Suprapubic skin (tissue), 4 donors: ENCODE measurements at places on chromosomes 4 and X.

DNA sequence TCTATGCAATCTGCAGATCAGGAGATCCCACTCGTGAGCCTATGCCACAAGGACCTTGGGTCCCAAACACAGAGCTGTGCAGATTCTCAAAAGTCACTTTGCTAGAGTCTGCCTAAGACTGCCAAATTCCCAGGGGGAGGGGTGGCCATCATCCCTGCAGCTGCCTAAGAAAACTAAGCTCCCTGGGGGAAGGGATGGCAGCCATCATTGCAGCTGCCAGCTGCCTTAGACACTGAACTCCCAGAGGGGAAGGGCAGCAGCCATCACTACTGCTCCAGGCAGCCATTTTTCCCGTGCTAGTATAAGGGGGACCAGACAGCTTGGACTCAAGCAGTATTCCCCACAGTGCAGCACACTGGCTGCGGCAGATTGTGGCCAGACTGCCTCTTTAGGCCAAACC, 156.9 kb downstream of the NKX6-1 start:
- no peak for DNase-seq

- DNase-seq = no peak
Measured at GRCh38 chrX:40467454-40467853, 113.3 kb upstream of the ATP6AP2 start.

- DNase-seq = no peak
Measured at GRCh38 chrX:128439159-128439558, 387.0 kb upstream of the ACTRT1 start.

- DNase-seq = no peak
Measured at GRCh38 chr4:118289794-118290193, 63.0 kb downstream of the PRSS12 start.

DNA sequence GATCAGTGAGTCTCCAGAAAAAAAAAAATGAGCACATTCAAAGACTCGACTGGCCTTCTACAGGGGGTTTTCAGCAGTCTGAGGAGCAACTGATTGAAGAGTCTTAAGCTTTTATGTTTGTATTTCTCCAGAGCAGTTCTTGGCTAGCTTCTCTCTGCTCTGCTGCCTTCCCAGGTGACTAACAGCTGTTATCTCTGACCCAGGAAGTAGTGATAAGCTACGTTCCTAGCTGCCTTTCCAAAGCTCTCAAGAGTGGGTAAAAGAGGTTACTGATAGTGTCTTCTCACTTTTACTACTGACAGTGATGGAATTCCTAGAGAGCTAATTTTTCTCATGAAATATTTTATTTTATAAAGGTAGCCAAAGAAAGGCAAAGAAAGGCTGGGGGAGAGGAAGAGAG, 66.6 kb downstream of the ENOX2 start:
- DNase-seq = no peak

DNA sequence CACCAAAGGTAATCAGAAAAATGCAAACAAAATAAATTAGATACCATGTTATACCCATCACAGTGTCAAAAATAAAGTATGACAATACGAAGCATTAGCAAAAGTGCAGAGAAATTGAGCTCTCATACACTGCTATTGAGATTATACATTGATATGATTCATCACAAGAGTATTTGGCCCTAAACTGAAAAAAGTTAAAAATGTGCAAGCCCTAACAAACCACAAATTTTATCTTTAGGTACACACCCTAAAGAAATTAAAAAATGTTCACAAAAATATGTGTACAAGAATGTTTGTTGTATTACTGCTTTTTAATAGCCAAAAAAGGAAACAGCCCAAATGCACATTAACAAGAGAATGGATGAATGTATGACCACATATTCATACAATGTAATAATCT, 137.9 kb upstream of the MAGEA10 start:
- no peak for DNase-seq

- no peak for DNase-seq
Measured at GRCh38 chrX:46327566-46328115, 217.6 kb downstream of the ZNF674 start.

GRCh38 chrX:137033774-137034507, at the start of gene GPR101:
GPR101 (minus strand) TSS chrX:137033995; CDS start chrX:137031674, 2,321 bp downstream.
- no peak for DNase-seq

DNA sequence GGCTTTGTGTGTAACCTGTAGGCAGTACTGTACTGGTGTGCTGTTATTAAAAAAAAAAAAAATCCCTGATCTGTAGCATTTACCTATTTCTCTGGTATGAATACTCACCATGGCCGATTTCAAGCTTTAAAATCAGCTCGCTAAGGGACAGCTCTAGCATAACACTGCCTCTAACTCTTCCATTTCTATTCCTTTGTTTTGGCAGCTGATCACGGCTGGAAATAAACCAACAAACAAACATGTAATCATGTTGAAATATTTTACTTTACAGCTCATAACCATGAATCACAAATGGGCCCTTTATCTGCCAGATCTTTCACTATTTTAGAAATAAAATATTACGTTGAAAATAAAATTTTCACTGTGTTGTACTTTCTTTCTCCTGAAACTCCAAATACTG, 60.5 kb upstream of the IL15 start:
- DNase-seq = no peak

DNA sequence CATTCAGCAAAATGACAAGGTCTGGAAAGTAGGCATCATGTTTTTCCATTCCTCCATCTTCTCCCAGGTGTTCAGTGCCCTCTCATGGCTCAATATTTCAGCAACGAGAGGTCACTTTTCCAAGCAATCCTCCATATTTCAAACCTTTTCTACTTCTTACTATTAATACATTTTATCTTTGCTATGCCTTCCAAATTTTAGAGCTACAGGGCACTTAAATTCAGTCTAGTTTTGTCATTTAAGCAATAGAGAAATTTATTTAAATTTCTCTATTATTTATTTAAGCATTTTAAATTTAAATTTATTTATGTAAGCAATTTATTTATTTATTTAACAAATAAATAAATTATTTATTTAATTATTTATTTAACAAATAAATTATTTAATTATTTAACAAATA, 305.1 kb upstream of the ANXA10 start:
- DNase-seq = no peak

- no peak for DNase-seq
Measured at GRCh38 chrX:65811558-65812228, 144.2 kb downstream of the MSN start.

DNA sequence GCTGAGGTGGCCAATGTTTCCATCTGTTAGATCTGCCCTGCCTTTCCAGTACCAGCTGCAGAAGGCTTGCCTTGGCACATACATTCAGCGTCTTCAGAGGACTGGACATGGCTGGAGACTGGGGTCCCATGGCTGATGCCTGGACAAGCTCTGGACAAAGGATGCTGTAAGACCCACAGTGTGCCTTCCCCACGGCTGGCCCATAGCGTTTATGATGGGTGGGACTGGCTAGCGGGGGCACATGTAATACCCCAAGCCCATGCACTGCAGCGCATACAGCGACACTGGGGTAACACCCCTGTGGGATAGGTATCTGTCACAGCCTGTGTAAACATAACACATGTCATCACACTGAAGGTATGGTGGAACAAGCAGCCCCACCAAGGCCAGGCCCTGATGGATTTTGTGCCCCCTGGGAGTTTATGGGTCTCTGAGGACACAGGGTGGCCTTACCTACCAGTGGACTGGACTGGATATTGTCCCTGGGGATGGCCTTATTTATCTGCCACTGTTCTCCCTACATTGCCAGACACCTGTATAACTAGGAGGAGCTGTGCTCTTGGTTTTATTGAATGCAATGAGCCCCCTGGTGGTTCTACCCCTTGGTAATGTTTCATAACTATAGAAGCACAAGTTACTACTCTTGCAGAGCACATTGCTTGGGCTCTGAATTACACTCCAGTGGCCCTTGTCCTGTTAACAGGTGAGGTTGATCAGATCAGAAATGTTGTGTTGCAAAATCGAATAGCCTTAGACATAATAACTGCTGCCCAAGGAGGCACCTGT, 34.3 kb upstream of the TACR3 start:
- no peak for DNase-seq

GRCh38 chr4:129144755-129145206, 48.8 kb downstream of the C4orf33 start:
- DNase-seq = no peak

DNA sequence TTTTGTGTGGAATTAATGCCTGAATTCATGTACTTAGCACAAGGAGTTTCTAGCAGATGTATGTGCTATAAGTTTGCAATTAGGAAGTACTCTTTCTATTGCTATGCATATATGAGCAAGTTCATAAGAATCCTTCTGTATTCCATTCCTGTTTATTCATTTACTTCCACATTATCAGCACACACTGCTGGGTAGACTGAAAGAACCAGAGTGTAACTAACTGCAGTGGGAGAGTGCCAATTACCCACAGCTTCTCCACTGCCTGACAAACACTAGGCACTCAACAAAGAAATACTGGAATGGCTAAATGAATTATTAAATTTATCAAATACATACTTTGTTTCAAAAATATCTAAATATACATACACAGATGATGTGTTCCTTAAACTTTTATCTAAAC, 219.6 kb downstream of the CAMK2D start:
- DNase-seq = no peak

DNA sequence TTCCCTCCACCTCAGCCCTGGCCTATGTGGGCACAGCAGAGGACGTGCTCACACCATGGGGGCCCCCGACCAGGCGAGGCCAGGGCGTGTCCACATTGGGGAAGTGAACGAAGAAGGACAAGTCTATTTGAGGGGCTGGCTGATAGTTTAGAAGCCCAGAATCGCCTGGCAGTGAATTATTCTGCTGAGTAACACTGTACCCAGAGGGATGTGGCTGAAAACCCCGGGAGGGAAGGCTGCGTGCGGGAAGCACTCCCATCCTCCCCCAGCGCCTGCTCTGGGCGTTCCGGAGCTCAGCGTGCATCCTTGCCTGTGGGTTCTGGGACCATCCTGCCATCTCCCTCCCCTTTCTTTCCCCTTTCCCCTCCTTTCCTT, 66.6 kb downstream of the TRMT44 start:
- no peak for DNase-seq

GRCh38 chr4:96786306-96786705, 946.4 kb downstream of the PDHA2 start:
- no peak for DNase-seq

GRCh38 chrX:25007059-25008053, 8.4 kb downstream of the ARX start:
- no peak for DNase-seq

GRCh38 chr4:120725639-120726580, 196.6 kb downstream of the PRDM5 start:
- no peak for DNase-seq

DNA sequence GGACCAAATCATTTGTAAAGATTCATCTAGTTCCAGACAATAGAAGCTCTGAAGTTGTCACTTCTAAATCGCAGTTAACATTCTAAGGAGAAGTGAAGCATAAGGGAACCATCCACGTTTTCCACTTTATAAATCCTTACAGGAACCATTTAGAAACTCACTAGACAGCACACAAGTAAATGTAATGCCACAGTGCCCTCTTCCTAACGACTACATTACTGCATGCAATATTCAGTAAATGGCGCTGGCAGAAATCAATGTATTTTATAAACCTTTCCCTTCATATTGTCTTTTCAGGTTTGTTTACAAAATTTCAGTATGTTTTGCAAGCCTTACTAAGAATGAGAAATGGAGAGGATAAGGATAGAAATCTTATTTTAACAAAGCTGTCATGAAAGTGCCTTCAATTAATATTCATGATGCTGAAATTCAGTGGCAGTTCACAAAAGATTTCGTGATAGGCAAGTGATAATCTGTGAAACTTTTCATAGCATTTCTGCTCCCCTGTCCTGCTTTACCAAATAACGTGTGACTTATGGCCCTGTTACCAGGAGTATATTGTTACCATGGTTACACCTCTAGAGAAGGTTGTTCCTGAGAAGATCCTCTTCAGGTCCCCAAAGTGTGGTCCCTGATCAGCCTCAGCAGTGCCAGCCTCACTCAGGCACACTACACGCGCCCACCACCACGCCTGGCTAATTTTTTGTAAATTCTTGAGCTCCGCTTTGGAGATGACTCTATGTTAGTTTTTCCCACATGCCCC, 54.2 kb downstream of the TMA16 start:
- no peak for DNase-seq

DNA sequence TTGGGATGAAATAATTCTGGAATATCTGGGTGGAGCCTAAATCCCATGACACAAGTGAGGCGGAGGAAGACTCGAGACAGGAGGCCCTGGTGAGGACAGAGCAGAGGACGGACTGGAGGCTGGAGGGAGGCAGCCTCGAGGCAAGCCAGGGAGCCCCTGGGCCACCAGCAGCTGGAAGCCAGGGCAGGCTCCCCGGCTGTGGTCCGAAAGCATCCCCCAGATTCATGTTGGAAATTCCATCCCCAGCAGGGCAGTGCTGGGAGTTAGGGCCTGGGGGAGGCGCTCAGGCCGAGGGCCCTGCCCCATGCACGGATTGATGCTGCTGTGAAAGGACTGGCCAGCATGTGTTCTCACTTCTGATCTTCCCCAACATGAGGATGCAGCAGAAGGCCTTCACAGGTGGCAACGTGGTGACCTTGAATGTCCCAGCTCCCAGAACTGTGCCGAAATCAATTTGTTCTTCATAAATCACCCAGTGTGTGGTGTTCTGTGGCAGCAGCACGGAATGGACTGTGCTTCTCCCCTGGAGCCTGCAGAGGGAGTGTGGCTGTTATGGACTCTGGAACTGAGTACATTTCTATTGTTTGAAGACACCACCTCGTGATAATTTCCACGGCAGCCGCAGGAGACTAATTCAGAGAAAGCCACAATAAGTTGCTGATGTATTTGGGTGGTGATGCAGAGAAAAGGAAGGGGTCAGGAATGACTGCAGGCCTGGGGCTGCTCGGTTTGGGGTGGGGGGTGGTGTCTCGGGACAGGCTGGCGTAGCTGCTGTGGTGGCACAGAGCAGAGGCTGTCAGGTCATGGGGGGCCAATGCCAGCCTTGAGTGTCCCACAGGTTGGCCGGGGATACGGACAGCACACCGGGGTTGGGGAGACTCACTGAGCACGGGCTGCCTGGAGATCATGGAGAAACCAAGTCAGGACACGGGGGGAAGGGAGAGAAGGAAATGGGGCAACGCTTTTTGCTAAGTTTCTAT, 56.9 kb downstream of the PCGF3 start:
- DNase-seq = no peak

DNA sequence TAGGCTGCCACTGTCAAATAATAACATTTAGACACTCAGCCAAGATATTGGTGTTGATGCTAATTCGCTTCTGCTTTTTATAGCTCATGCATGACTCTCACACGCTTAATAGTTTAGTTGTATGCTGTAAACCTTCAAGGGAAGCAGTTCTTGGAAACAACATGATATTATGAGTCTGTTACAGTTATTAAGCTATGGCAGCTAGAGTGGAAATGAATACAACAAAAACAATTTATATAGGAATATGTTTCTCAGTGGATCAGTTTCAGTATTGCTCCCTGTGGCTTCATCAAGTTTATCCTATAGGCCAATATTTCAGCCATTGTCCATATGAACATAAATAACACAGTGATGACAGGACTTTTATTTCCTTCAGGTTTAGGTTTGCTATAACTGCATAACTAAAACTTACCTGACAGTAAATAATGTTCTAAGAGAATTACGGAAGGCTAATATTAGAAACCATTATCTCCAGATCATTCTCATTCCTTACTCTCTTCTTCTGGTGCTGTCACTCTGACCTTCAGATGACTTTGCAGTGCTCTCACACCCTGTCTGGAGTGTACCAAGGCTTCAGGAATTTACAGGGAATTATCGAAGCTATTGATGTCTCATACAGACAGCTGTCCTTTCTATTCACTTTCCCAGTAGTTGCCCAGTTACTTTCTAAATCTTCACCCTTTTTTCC, 555.0 kb downstream of the ANKRD50 start:
- DNase-seq = no peak

GRCh38 chr4:20298986-20299385, 47.3 kb downstream of the SLIT2 start:
- no peak for DNase-seq

- no peak for DNase-seq
Measured at GRCh38 chrX:70262952-70263567, 3.1 kb upstream of the P2RY4 start.
